ENCODE measurements at places on chromosomes 12 and 14.
A peak's percentile ranks its signal among the peaks of the same experiment; 100 is the strongest.

DNA sequence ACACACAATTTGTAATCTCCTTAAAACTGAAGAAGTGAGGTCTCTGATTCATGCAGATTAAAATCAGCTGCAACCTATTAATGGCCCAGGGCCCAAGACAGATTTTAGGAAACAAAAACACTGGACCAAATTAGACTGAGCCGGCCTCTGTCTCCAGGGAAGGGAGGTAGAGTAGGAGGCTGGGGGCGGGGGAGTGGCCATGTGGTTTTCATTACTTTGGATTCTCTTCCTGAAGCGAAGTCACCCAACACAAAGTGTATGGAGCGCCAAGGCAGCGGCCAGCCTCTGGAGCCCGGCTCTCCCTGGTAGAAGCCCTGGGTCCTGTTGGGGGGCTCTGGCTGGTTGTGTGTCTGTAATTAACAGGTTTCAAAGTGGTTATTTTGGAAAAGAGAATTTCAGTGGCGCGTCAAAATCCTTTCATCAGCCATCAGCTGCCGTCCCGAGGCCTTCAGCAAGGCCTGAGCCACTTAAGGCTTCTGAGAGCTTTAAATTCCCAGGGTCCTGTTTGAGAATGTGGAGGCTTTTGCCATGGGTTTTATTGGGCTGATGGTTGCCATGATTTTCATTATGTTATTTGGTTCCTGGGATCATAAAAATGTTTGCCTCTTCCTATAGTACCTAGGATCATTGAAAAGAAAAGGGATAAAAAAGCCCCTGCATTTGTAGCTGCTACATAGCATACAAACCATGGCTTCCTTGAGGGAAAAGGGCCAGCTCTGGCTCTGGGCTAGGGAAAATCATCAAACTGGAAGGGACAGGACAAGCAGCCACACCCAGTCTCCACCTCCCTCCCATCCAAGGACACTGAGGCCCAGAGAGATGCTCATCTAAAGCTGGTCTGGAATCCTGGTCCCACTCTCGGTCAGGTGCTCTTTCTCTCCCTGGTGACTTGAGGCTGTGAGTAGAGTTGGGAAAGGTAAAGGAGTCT lies 282.4 kb downstream of the ZFP36L1 start:
- DNase-seq = no peak

DNA sequence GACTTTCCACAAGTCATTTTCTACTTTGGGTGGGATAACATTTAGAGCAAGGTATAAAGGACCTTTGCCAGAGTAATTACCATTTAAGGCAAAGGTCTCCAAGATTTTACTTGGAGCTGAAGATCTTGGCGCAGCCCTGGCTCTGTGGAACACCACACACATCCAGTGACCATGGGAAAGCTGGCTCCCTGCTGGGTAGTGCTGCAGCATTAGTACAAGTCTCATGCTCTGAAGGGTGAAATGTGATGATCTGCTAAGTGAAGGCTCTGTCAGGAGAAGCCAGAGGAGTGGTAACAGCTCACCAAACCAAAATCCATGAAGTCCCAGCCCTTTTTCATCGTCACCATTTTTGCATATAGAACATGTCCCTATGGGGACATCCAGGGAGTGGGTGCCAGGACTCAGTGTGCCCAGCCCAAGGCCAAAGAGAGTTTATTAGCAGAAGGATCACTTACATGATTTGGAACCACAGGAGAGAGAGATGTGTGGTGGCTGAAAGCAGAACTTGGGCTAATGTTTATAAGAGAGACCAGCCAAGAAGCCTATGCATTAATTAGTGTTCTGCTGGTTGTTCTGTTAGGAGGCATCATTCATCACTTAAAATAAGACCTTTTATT lies 110.7 kb downstream of the SLC38A6 start:
- DNase-seq = no peak

GRCh38 chr14:37215345-37215744 lies 17.6 kb downstream of the MIPOL1 start:
- no peak for DNase-seq

GRCh38 chr12:45969084-45969483 lies 21.3 kb downstream of the SCAF11 start:
- no peak for DNase-seq

DNA sequence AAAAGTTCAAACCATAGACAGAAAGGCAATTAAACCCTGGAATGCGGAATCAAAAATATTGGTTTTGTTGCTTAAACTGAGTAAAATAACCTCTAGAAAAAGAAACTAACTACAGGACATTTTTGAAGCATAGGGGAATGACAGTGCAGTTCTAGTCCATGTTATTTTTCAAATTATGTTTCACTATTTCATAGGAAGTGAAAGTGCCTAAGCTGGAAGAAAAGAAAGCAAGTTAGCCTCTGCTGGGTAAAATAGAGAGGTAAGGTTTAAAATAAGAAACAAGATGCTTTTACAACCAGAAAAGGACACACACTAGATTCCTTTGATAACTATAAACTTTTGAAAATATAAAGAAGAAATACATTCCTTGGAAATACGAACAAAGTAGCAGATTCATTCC lies 1.1 kb downstream of the CLECL1 start:
- no peak for DNase-seq

DNA sequence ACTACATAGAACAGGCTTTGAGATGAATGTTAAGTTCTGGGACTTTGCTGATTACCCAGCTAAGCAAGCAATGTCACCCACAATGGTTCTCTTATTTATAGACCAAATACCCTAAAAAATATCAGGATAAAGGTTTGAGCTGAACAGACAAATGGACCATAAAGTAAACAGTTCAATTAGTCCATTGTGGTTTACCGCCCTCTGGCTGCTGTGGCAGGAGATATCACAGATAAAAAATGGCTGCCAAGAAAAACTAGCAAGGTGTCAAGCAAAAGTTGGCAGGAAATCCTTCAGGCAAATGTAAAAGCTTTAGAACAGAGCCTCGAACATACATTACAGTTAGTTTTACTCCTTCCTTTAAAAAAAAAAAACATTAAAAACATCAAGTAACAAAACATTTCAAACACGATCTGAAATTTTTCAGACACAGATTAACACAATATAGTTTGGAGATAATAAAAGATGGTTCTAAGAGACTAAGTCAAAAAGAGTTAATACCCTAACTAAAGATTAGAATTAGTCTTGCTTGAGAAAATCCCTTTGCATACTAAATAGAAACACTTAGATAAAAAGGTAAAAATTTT lies 41.3 kb downstream of the MED13L start:
- peak; percentile 32 for DNase-seq

DNA sequence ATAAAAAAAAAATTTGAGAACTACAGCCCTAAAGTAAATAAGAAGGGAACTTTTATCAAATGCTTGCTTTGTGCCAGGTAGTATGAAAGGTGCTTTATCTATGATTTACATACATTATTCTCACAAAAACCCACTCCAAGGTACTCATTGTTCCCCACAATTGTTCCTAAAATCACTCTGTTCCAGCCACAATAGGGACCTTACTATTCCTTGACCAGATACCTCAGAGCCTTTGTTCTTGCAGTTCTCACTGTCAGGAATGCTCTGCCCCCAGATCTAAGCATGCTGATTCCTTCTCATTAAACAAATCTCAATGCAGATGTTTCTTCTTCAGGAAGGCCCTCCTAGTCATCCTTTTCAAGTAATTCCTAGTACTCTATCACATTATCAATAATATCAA lies 60.2 kb downstream of the PPP1R12A start:
- DNase-seq = no peak

DNA sequence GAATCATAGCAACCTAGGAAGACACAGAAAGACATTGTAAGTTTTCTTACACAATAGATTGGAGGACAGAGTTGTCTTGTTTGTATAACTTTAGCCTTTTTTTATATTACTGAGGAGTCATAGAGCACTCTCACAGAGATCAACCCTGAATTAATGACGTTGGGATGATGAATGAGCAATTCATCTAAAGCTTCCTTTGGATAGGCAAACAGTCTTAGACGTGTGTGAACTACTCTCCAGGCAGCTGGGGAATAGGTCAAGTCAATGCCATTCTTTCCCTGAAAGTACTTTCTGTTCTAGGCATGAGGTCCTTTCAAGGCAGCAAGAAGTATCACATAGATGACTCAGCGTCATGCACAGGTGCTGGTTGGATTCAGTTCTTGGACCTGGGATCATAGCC lies 369.1 kb upstream of the NOVA1 start:
- DNase-seq = peak; percentile 13

GRCh38 chr12:94062796-94063635 lies 85.4 kb upstream of the PLXNC1 start:
- no peak for DNase-seq

DNA sequence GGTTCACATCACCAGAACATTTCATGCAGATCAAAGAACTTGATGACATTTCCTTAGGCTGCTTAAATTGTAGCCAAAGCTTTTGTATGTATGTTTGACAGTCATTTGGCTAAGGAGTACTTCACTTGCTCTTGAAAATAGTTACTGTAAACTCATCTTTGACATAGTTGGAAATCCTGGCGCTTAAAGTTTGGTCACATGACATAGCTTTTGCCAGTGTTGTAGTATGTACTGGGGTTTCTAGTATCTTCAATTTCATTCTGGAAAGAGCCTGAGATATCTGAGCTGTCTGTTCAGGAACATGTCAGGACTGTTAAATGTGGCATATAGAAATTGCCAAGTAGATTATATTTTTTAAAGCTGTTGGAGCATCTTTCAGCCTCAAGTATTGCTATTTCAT lies 55.7 kb downstream of the WDR20 start:
- DNase-seq = no peak

DNA sequence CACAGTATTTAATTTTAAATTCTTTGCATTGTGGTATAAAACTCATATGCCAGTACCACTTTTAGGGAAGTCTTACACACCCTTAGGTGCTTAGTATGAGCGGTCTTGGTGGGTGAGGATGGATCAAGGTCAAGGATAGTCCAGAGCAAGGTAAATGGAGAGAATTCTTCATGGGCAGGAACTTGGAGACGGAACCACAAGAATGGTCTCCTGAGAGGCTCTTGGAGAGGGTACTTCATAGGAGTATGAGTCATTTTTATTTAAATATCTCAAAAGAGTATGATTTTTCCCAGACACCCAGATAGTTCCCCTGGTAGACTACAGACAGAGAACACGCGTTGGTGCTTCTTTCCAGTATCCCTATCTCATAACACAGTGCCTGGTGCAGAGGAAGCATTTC lies 21.9 kb downstream of the HSPB8 start:
- DNase-seq = no peak

- no peak for DNase-seq
Measured at GRCh38 chr14:96876747-96877146, 79.6 kb downstream of the VRK1 start.

DNA sequence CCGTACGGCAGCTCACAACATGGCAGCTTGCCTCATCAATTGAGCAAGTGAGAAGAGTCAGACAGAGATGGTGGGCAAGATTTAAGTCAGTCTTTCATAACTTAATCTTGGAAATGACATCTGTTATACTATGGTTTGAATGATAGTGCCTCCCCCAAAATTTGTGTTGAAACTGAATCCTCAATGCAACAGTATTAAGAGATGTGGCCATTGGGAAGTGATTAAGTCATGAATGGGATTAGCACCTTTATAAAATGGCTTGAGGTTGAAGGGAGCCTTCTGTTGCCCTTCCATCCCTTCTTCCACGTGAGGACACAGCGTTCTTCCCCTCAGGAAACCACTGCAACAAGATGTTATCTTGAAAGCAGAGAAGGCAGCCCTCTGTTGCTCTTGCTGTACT lies 124.2 kb downstream of the C12orf75 start:
- no peak for DNase-seq

- DNase-seq = no peak
Measured at GRCh38 chr12:119687406-119687805, 19.5 kb downstream of the PRKAB1 start.

GRCh38 chr12:24754690-24755638 lies 193.9 kb downstream of the BCAT1 start:
- DNase-seq = no peak

DNA sequence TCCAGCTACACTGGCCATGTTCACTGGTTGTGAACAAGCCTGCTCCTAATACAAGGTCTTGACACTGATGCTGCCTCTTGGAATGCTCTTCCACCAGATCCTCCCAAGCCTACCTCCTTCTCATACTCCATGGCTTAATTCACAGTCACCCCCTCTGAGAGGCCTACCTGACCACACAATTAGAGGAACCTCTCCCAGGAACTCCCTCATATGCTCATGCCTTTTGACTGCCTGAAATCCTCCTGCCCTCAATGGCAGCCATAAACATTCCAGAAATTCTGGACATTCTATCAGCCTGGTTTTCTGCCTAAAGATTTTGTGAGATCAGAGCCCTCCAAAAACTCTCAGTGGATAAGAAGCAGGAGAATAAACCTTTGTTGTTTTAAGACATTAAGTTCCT lies 340.2 kb downstream of the C12orf75 start:
- no peak for DNase-seq

- DNase-seq = no peak
Measured at GRCh38 chr12:43058616-43059015, 469.1 kb upstream of the PRICKLE1 start.

DNA sequence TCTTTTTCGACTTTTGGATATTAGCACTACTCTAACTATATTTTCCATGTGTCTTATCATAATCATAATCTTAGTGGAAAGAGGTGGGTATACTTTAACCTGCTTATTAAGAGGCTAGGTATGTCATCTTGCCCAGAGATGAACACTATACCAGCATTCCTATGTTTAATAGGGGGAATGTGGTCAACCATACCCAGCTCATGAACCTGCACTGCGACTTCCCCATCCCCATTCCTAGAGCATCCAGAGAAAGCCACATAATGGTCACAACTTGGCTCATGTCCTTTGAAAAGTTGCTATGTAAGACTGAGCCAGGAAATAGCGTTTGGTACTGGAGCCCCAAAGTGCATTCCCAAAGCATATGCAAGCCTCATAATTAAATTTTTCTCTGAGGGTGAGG lies 55.2 kb downstream of the TMCC3 start:
- DNase-seq = no peak

DNA sequence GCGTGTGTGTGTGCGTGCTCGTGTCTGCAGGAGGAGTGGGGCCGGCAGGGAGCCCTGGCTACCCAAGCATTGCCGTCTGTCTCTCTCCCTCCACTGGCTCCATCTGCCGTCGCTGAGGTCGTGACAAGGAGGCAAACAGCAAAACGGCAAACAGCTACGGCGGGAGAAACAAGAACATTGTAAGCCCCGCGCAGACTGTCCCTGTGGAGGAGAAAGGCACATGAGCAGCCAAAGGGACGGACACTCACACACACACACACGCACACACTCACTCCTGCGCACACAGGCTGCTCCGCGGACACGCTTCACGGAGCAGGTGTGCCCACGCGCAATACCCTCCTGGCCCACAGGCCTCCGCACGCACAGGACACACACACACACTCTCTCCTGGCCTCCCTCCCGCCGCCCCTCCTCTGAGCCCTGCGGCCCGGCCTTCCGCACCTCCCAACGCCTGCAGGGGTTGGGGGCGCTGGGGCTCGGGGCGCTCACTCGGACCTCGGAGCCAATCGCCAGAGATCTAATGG lies 905 bp downstream of the CISTR start:
- DNase-seq = no peak

Measured in Caki2 (cell line).